ENCODE measurements at places on chromosomes 1 and 21.

DNA sequence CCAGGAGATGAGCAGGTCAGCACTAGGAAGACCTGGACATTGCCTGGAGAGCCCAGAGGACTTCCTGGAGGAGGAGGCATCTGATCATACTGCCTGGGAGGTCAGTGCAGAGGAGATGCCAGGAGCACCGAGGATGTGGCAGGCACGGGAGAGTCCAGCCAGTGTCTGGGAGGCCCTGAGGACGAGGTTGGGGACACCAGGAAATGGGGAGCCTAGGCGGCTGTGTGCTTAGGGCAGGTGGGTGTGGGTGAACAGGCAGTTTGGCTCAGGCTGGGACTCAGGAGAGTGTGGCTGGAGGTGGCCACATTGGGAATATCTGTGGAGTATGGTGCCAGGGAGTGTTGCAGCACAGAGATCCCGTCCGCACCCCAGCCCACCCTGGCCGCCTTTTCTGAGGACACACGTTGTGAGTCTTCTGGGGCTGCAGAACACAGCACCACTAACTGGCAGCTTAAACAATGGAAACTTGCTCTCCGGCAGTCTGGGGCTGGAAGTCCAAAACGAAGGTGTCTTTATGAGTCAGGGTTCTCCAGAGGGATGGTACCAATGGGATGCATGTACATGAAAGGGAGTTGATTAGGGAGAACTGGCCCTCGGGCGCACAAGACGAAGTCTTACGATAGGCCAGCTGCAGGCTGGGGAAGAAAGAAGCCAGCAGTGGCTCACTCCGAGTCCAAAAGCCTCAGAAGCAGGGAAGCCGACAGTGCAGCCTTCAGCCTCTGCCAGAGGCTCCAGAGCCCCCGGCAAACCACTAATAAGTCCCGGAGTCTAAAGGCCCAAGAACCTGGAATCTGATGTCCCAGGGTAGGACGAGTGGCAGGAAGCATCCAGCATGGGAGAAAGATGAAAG is 58.0 kb downstream of the FAAP20 start:
- no peak for DNase-seq

DNA sequence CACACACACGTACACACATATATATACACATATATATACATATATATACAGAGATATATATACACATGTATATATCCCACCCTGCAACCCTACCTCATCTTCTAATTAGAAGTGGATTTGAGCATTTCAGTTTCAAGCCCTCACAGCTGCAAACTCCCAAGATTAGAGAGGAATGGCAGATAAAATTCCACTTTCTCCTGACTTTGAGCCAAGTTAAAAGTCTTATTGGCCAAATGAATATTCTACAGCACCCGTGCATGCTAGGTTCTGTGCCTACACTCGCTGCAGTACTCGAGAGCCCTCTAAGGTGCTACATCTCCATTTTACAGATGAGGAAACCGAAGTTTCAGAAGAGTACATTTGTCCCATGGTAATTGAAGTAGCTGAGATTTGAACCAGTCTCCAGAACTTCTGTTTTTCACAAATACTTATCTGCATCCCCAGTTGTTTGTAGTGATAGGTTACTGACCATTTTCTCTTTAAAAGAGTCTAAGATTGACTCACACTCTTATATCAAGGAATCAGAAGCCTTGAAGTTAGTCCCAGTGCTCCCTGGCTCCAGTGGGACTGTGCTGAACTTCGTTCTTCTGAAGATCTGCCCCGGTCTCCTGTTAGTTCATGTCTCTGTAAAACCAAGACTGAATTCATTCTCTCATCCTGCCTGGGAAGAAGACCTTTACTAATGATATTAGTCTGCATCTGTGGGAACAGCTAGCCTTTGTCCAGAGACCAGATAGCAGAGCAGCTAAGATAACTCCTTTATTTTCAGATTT is 292.1 kb downstream of the TM2D1 start:
- no peak for DNase-seq

DNA sequence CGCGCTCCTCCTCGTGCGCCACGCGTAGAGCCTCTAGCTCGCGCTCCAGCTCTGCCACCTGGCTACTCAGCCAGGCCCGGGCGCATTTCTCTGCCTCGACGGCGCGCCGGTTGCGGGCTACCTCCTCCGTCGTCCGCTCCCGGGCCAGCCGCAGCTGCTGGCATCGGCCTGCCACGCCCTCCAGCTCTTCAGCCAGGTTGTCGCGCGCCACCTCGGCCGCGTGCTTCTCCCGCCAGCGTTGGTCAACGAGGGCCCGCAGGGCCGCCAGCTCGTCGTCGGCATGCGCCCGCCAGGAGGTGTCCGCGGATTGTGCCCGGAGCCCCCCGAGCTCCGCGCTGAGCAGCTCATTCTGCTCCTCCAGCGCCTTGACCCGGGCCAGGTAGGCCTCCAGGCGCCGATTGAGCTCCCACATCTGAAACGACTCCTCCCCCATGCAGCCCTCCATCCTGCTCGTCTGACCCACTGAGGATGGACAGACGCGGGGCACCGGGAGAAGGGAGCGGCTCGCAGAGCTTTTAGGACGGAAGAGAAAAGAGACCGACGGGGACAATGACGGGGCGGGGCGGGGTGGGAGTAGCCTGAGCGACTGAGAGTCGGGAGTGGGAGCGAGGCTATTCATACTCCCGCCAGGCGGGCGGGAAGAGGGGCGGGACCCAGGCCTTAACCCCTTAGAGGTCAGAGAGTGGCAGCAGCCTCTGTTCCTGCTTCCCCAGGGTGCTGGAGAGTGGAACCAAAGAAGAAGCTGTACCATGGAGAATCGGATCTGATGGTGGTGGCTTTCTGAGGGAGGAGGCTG is at the start of gene NES:
TSS of gene NES (minus strand) at position 588 of the 796 bp plus-strand sequence. CDS start at position 445, 143 bp downstream.
- DNase-seq: no peak

GRCh38 chr1:44664730-44665370 is 9.4 kb downstream of the TMEM53 start:
- DNase-seq: no peak

DNA sequence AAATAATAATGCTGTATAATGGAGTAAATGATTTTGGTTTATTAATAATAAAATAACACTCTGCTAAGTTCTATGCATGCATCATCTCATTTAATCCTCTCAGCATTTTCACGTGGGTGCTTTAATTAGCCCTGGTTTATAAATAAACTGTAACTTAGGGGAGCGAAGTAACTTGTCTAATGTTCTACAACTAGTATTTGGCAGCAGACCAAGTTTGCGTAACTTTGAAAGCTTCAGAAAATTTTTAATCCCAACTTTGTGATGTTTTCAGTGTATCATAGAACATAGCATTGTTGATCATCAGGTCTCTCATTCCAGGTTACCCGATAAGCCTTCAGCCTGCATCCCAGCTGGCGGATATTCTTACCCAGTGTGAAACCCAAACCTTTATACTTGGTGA is 322.4 kb upstream of the SGIP1 start:
- no peak for DNase-seq

- DNase-seq: no peak
These were observed 32.3 kb downstream of the ACOT7 start for GRCh38 chr1:6361124-6361775.

- no peak for DNase-seq
These were observed 36.9 kb upstream of the RGS1 start for GRCh38 chr1:192538407-192539296.

DNA sequence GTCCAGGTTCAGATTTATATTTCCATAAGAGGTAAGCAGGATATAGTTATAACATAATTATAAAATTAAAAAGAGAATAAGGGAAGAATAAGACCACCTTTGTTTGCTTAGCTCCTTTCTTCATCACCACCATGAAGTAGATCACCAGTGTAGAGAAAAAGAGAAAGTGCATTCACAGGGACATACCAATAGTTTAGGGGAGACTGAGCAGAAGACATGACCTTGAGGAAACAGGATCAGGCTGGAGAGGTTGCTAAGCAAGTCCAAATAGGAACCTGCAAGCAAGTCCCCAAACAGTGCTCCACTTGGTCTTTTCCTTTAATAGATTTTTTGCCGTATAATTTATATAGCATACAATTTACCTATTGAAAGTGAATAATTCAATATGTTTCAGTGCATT is 63.0 kb downstream of the KCNT2 start:
- no peak for DNase-seq

- DNase-seq: peak; percentile 12
These were observed 36.1 kb downstream of the DPH5 start for GRCh38 chr1:100989306-100990077.

- DNase-seq: no peak
These were observed 36.1 kb downstream of the CLSTN1 start for GRCh38 chr1:9787702-9788101.
